Stimulated activated CD8-positive, alpha-beta memory T cell treated with anti-CD3 and anti-CD28 coated beads, Interleukin-7, amount 100 ng/mL, for 24 hours (primary cell): ENCODE measurements at places on chromosomes 2 and 18.

DNA sequence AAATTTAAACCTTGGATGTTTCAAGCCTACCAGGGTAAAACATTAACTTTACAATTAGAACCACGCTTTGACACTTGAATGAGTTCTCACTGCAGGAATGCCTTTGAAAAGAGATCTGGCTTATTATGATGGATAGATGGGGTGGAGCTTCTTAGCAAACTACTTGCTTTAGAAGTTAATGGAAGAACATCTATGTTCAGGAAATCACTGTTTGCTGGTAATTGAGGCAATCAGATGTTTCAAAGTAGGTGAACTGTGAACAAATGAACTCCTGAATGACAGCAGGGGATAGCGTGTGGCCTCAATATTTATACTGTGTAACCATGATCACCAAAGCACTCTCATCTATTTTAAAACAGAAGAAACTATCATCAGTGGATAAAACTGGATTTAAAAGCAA lies 383.6 kb downstream of the PIK3C3 start:
- no peak for DNase-seq

- no peak for DNase-seq
These were observed 126.1 kb downstream of the THADA start for GRCh38 chr2:43469713-43470112.

- no peak for DNase-seq
These were observed 28.3 kb upstream of the FZD7 start for GRCh38 chr2:202005272-202005887.

DNA sequence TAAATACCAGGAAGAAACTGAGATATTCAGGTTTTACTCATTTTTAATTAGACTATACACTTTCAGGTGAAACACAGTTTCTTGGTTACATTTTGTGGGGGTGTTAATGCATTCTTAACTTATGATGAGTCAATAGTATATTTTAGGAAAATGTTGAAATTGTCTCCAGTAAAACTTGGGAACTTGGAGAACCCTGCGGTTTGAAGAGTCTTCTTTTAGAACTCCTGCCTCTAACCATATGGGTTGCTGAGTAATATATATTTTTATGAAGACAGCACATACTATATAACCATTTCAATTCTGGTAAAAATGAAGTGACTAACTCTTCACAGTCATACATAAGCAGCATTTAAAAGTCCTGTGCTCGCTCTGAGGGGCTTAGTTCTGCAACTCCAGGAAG lies 308.2 kb upstream of the LRATD1 start:
- DNase-seq: no peak

- no peak for DNase-seq
These were observed 96.1 kb downstream of the ARL6IP6 start for GRCh38 chr2:152814475-152815030.

- DNase-seq: no peak
These were observed 29.9 kb upstream of the OTOS start for GRCh38 chr2:240170354-240170735.

DNA sequence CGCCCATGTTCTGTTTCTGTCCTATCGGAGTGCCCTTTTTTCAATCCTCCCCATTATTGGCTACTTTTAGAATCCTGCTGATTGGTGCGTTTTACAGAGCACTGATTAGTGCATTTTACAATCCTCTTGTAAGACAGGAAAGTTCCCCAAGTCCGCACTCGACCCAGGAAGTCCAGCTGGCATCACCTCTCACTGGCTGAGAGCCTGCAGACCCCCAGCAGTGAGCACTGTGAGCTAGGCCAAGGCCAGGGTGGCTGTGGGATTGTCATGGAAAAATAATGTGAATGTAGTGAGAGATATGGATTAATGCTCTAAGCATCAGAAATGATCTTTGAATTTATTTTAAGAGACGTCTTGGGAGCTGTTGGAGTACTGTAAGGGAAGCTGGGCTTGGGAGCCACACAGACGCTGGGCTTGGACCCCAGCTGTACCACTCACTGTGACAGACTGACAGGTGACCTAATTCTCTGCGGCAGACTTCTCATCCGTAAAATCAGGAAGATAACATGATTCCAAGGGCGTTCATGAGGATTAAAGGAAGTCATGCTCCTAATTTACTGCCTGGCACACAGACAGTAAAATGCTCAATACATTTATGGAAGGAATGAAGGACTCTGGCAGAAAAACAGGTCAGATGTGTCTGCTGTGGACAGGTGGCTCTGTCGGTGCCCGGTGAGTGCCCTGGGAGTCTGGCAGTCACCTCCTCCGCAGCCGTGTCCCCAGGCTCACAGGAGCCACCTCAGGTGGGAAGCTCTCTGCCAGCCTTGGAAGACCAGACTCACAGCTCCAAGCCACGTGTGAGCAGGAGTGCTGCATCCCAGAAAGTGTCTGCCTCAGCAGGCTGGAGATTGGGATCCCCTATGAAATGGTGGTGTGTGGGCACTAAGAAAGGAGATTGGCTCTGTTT lies 105.5 kb downstream of the FAM168B start:
- no peak for DNase-seq
